NCI-H1436 (cell line): ENCODE measurements at places on chromosomes 7 and 10.

GRCh38 chr7:45073786-45074527, 14.8 kb downstream of the NACAD start:
- no peak for DNase-seq

GRCh38 chr7:1009747-1010146, 26.8 kb downstream of the CYP2W1 start:
- no peak for DNase-seq

- peak; percentile 0 for DNase-seq
Measured at GRCh38 chr7:129643550-129644170, 32.1 kb downstream of the NRF1 start.

GRCh38 chr7:107012691-107013090, 31.8 kb upstream of the PRKAR2B start:
- no peak for DNase-seq

- no peak for DNase-seq
Measured at GRCh38 chr7:28364082-28364481, 48.2 kb upstream of the CREB5 start.

- no peak for DNase-seq
Measured at GRCh38 chr10:20993389-20993788, 96.3 kb upstream of the NEBL start.
